ENCODE measurements at places on chromosomes 16 and 17.

GRCh38 chr16:47241061-47241460, 97.3 kb upstream of the NETO2 start:
- DNase-seq: no peak

DNA sequence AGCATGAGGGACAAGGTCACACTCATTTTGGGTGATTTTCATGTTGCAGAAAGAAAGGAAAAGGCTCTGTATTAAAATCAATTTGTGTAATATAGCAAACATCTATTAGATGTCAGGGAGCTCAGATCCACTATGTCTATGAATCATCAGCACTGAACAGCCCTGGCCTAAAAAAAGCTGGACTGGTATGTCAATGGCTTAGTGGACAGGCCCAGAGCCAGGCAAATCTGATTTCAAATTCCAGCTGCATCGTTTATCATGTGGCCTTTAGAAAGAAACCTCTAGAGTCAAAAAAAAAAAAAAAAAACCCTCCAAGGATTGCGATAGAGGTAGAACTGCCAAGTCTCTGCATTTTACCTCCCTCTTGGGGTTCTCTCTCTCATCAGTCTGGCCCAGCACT, 5.4 kb downstream of the GAS7 start:
- DNase-seq: no peak

GRCh38 chr16:23690771-23691482, 12.2 kb downstream of the PLK1 start:
- peak; percentile 5 for DNase-seq

- peak; percentile 98 for DNase-seq
These were observed 5.2 kb upstream of the UNK start for GRCh38 chr17:75779250-75779986.

DNA sequence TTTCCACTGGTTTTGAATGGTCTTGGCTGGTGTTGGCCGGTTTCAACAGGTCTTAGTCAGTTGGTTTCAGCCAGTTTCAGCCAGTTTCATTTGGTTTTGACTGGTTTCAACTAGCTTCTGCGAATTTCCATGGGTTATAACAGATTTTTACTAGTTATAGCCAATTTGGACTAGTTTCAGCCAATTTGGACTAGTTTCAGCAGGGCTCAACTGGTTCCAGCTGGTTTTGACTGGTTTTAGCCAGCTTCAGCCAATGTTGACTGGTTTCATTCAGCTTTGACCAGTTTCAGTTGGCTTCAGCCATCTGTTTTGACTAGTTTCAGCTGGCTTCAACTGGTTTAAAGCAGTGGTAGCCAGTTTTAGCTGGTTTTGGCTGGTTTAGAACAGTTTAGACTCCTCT, 432.6 kb downstream of the UTP18 start:
- DNase-seq: no peak

GRCh38 chr17:65656390-65657250, 95.2 kb upstream of the AXIN2 start:
- DNase-seq: no peak

GRCh38 chr17:33667052-33667509, 374.0 kb upstream of the ASIC2 start:
- no peak for DNase-seq

- peak; percentile 15 for DNase-seq
These were observed 5.3 kb upstream of the HS3ST6 start for GRCh38 chr16:1923299-1924034.

- peak; percentile 71 for DNase-seq
These were observed 30.7 kb upstream of the GSE1 start for GRCh38 chr16:85582229-85582991.

DNA sequence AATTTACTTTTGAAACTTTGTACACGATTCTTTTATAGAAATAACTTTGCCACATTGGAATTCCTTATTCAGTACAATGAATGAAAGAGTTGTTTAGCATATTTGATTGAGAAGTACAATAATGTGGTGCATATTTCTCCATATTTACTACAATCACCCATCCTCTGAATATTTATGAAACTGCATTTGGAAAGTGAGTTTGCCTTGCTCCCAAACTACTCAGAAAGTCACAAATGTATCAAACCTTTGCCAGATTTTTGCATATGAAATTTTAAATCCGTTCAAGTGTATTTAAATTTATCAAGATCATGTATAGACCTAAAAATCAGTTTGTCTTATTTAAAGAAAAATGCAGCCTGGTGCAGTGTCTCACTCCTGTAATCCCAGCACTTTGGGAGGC, 148.7 kb downstream of the CDH11 start:
- no peak for DNase-seq

GRCh38 chr17:72822358-72823023, 270.0 kb downstream of the SLC39A11 start:
- DNase-seq: no peak

GRCh38 chr16:4372578-4373355, 1.1 kb downstream of the VASN start:
- DNase-seq: peak; percentile 77

DNA sequence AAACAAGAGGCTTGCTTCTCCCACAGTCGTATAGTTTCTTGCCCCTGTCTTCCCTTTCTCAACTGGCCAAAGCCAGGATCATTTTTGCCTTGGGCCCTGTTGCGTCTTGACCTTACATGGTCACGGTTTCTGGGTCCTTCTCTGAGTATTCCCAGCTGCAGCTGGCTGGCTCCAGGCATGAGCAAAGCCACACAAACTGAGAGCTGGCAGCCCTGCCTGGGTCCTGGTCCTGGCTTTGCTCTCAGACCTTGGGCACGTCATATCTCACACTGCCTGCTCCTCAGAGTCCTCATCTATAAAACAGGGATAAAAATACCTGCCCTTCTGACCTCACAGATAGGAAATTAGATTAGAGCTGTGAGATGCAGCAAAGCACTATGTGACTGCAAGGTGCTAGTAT, 277.6 kb downstream of the CBLN1 start:
- peak; percentile 32 for DNase-seq

- DNase-seq: no peak
These were observed 11.0 kb downstream of the KRT33A start for GRCh38 chr17:41339571-41340172.

DNA sequence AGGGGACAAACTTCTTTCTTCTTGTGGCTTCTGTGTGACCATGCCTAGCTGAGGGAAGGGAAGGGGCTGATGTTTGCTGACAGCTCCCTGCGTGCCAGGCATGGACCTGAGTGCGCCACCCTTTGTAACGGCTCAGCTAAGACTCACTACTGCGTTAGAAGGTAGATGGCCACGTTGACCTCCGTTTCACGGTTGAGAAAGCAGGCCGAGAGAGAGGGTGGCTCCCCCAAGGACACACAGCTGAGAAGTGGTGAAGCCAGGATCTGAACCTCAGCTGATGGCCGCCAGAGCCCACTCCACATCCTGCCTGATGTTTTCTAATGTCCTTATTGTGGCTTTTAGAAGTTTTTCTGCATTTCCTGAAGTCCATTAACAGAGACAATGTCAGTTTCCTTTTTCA, 45.1 kb downstream of the RGS9 start:
- no peak for DNase-seq

GRCh38 chr17:1972487-1973160, 52.5 kb downstream of the RTN4RL1 start:
- DNase-seq: no peak

DNA sequence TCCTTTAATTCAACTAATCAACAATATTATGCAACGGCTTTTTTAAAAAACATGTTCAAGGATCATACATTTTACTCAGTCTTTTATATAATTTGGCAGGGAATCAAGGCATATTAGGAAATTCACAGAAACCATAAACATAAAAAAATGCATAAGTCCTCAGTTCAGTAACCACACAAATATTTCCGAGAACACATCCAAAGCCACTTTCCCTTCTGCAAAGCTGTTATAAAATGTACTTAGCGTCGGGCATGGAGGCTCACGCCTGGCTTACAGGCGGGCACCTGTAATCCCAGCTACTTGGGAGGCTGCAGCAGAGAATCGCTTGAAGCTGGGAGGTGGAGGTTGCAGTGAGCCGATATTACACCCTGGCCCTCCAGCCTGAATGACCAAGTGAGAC, 9.7 kb upstream of the ZC3H7A start:
- no peak for DNase-seq

DNA sequence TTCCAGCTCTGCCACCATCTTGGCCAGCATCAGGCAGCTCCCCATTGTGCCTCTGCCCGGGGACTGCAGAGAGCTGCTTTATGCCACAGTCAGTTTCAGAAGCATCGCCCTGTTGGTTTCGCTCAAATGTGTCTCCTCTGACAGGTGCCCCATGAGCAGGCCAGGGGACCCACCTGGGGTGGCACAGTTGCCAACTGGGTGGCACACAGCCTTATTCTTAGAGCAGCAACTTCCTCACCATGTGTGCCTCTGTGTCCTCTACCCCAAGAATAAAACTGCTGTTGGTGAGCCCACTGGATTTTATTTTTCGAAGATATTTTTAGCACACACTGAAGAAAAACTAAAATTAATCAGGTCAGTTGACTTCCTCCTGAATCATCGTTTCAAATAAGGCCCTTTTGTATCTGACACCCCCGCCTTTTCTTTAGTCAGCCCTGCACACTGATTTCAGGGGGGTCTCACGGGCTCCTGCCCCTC, 44.9 kb upstream of the CACNG5 start:
- no peak for DNase-seq

GRCh38 chr17:74386386-74386785, 19.1 kb downstream of the GPR142 start:
- DNase-seq: peak; percentile 9

DNA sequence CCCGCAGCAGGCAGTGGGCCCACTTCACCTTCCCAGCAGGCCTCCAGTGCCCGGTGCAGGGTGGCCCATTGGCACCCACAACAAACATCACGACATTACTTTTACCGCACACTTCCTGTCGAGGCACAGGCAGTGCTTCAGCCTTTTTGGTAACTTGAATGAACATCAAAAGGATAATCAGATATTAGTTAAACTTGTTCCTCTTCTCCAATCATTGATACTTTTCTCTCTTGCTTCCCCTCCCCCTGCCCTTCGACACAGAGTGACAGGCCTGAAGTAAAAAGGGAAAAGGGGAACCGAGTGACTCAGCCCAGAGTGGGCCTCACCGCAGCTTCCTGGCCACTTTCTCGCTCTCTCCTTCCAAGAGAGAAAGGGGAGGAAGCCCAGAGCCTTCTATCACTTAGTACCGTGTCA, 507.0 kb downstream of the MAF start:
- no peak for DNase-seq

GRCh38 chr17:72487731-72488494, 367.1 kb downstream of the SOX9 start:
- DNase-seq: no peak

DNA sequence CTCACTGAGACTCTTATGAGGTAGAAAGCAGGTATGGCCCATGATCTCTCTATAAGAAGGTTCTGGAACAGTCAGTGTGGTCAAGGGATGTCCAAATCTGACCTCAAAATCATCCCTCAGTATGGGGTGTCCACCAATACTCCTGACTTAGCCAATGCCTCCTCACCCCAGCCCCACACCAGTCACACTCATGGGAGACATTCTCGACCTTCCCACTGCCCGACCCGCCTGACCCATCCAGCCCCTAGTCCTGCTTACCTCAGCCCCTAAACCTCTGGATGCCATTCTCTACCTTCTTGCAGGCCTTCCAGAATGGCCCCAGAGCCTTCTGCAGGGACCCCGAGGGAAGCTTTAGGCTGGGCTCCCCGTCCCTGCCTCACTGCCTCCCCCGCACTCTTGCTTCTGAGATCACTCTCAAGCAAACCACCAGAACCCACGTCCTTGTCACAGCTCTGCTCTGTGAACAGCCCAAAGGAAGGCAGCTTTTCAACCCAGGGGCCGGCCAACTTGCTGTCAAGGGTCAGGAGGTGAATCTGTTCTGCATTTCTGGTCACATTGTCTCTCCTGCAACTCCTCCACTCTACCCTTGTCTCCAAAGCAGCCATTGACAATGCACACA, 44.9 kb upstream of the RBFOX3 start:
- no peak for DNase-seq

DNA sequence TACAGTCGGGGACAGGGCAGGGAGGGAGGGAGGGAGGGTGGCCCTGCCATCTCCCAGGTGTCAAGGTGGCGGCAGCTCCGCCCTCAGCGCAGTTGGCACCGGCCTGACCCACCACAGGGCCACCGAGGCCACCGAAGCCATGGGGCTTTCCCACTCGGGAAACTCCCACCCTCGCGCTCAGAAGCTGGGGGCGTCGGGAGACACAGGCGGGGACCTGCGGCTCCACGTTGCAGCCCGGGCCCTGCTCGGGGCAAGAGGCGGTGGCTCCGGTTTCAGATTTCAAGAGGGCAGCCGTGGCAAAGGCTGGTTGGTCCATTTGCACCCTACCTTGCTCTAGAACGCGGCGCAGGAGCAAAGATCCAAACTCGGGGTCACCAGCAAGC, 544 bp downstream of the CYB561 start:
- peak; percentile 80 for DNase-seq

DNA sequence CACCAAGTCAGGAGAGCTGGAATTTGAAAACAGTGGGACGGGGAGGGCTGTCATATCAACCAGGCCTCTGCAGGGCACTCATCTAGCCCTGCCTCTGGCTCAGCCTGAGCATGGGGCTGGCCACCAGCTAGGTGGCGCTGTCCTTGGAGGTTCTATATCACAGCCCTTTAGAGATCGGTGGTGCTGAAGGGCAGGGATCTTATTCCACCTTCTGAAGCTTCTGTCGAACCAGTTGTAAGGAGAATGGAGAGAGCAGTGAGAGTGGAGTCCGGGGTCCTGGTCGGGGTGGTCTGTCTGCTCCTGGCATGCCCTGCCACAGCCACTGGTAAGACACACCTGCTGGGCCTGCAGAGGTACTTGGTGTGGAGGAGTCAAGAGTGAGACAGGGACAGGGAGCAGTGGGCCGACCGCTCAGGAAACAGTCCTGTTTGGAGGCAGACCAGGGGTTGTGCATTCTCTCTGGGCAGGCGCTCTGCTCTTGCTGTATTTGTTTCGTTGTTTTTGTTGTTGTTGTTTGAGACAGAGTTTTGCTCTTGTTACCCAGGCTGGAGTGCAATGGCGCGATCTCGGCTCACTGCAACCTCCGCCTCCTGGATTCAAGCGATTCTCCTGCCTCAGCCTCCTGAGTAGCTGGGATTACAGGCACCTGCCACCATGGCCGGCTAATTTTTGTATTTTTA, at the start of gene CES3:
TSS of gene CES3 (plus strand) at position 202 of the 680 bp plus-strand sequence. CDS start at position 244, 42 bp downstream.
- DNase-seq: peak; percentile 78

- DNase-seq: no peak
These were observed 50.0 kb downstream of the KCNJ18 start for GRCh38 chr17:21742326-21742725.

DNA sequence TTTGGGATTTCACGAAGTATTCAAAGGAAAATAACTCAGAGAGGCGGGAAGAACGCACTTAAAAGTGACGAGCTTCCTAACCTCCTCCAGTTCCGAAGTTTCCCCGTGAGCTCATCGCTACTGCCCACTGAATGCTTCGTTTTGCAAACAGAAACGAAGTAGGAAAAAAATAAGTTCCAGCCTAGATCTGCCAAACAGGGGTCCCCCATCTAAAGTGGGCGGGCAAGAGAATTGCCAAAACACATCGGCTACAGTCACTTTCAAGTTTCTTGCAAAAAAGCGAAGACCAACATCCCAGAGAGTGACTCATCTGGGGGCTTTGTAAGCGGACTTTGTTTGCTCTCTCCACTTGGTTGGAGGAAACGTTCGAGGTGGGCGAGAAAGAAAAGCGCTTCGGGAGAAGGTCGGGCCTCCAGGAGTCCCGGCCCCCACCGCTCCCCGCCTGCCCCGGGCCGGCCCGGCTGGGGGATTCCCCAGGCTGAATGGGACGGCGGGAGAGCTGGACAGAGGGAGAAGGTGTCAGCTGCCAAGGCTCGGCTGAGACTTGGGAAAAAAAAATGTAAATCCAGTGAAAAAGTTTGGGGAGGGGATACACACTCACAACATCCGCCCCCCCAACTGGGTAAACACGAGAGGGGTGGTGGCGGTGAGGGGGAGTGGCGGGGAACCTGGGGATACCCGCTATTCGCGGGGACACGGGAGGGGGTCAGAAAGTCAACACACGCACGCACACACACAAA, 1.0 kb downstream of the VEZF1 start:
- peak; percentile 52 for DNase-seq

- DNase-seq: peak; percentile 34
These were observed 4.1 kb upstream of the C1QTNF1 start for GRCh38 chr17:79019632-79020584.

All from thyroid gland (tissue), 4 donors.